ENCODE measurements at places on chromosomes 4 and X. TPM values are rescaled to one million over a fixed set of nuclear protein-coding genes. Genes with fewer than 3 reads are reported as not detected.

Gene SMAD1
- total RNA-seq = 5.8 TPM

DNA sequence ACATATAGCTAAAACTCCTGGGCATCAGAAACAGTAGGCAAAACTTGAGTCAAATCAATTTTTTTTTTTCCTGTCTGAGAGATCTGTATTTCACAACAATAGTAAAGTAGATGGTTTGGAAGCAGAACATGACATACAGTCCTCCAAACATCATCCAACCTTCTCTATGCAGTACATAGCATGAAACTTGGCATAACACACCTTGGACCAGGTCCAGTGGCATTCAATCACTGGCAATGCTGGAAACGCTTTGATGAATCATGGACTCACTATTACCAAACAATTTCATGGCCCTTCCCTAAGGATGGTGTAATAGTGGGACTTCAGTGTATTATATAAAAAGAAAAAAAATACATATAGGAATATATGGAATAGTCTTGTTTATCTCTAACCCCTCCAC is 154.6 kb downstream of the FMR1NB start:
- DNase-seq = no peak
- H3K27me3 ChIP-seq = no peaks in the 10 kb centered on the region

DNA sequence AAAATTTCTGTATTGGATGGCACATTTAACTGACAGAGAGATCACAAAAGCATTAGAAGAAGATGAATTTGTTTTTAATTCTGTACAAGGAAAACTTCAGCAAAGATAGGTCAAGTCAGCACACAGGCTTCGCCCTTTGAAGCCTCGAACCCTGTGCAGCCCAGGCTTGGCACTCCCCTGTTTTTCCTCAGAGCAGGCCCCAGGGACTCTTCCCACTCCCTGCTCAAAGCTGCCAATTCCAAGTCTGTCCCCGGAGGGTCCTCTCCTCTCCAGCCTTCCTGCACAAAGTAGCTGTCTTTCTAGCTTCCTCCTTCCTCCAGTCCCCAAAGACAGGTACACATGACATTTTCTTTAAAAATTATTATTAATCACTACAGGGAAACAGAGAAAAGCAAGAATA is 466.3 kb downstream of the PPARGC1A start:
- peaks cover 2% of the 10 kb centered on the region for H3K4me1 ChIP-seq
- no peak overlapping the region for H3K4me3 ChIP-seq
- H3K27ac ChIP-seq = no peak overlapping the region
- no peaks in the 10 kb centered on the region for H3K27me3 ChIP-seq
- H3K36me3 ChIP-seq = no peaks in the 10 kb centered on the region
- DNase-seq = no peak

DNA sequence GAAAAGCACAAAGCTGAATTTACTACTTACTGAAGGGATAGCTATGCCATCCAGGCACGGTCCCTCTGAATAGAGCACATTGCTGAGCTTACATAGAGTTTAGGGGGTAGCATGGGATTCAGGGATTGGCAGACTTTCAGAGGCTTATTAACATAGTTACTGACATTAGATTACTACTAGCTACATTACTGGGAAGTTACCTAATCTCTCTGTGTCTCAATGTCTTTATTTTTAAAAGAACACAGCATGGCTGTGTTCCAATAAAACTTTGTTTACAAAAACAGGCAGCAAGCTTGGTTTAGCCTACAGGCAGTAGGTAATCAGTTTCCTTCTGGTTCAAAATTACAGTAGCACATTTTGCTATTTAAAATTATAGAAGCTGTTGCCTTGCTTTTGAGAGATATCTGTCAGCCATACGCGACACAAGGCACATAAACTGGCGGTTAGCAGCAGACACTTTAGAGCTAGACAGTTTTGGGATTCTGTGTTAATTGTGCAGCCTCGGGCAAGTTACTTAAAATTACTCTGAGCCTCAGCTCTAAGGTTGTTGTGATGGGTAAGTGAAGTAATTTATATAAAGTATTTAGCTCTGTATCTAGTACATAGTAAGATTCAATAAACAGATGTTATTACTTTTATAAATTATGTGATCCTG is 6.9 kb downstream of the KLHL8 start:
- H3K4me1 ChIP-seq = peaks cover 19% of the 10 kb centered on the region
- no peak overlapping the region for H3K4me3 ChIP-seq
- H3K27ac ChIP-seq = no peak overlapping the region
- no peak for DNase-seq
- H3K36me3 ChIP-seq = no peaks in the 10 kb centered on the region

Gene GIMD1
- not detected for total RNA-seq

GRCh38 chrX:69282893-69283690 is 117.8 kb upstream of the PJA1 start:
- no peaks in the 10 kb centered on the region for H3K4me1 ChIP-seq
- H3K36me3 ChIP-seq = no peaks in the 10 kb centered on the region
- H3K27ac ChIP-seq = no peak overlapping the region
- DNase-seq = no peak
- H3K4me3 ChIP-seq = no peak overlapping the region

GRCh38 chr4:62531731-62532130 is 1331.6 kb downstream of the ADGRL3 start:
- H3K27me3 ChIP-seq = no peaks in the 10 kb centered on the region
- no peak overlapping the region for H3K4me3 ChIP-seq
- H3K27ac ChIP-seq = no peak overlapping the region
- H3K4me1 ChIP-seq = no peaks in the 10 kb centered on the region

Gene PAK3
- 0.25 TPM for total RNA-seq

Gene LIAS
- total RNA-seq = 19.8 TPM

GRCh38 chr4:107147873-107148272 is 111.8 kb upstream of the DKK2 start:
- no peak overlapping the region for H3K4me3 ChIP-seq
- no peaks in the 10 kb centered on the region for H3K36me3 ChIP-seq
- no peaks in the 10 kb centered on the region for H3K4me1 ChIP-seq
- no peaks in the 10 kb centered on the region for H3K27me3 ChIP-seq
- no peak overlapping the region for H3K27ac ChIP-seq
- DNase-seq = no peak

GRCh38 chr4:126957987-126958386 is 674.8 kb upstream of the INTU start:
- no peaks in the 10 kb centered on the region for H3K4me1 ChIP-seq
- no peak overlapping the region for H3K4me3 ChIP-seq
- no peaks in the 10 kb centered on the region for H3K27me3 ChIP-seq
- no peak overlapping the region for H3K27ac ChIP-seq
